ENCODE measurements at places on chromosomes 16 and 17.

GRCh38 chr16:84137769-84138357 is 7.1 kb downstream of the HSDL1 start:
- no peak for DNase-seq

- DNase-seq = no peak
These were observed 32.1 kb downstream of the CDK5RAP3 start for GRCh38 chr17:48002916-48003416.

DNA sequence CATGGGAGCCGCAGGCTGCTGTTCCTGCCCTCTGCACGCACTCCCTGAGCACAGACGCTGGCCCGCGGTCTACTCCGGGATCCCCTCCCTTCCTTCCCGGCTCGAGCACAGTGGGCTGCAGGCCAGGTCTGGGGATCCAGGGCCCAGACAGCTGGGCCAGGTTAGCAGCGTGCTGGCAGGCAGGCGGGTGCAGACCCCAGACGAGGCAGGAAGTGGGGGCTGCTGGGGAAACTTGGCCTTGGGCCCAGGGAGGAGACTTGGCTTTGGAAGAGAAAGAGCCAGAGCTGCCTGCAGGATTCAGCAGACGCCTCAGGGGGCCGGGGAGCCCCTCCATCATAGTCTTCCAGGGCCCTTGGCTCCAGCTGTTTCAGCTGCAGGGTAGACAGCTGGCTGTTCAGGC is 30.2 kb upstream of the ABCC3 start:
- DNase-seq = peak; percentile 44

GRCh38 chr17:8799570-8800212 is 526 bp upstream of the MFSD6L start:
- DNase-seq = no peak

- DNase-seq = no peak
These were observed 7.3 kb downstream of the BAHCC1 start for GRCh38 chr17:81402530-81402941.

DNA sequence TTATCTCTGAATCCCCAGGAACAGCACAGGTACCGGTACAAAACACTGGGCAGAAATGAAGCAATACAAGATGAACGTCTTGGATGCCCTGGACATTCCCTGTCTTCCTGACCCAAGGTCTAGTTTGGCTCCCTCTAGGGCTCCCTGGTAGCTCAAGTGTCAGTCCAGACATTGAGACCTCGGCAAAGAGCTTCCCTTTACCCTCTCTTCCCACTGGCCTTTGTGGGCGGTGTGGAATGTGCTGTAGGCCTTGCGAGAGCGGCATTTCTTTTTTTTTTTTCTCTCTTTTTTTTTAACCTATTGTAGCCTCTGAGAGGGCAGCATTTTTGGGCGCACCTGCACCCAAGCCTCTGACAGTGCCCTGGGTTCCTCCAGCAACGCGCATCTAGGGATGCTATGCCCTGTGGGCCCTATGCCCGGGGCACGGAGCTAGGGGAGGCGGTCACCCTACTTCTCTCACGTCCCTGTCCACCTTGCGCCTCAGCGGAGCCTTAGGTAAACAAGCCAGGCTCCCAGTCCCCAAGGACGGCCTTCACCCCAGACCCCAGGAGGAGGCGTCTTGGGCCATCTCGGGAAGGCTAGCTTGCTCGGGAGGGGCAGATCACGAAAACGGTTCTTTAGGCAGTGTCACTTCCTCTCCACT is 1.2 kb upstream of the NFATC3 start:
- DNase-seq = no peak

GRCh38 chr17:200586-200985 is 19.1 kb upstream of the DOC2B start:
- DNase-seq = no peak

- peak; percentile 40 for DNase-seq
These were observed 491 bp downstream of the TRAP1 start for GRCh38 chr16:3716831-3717234.

DNA sequence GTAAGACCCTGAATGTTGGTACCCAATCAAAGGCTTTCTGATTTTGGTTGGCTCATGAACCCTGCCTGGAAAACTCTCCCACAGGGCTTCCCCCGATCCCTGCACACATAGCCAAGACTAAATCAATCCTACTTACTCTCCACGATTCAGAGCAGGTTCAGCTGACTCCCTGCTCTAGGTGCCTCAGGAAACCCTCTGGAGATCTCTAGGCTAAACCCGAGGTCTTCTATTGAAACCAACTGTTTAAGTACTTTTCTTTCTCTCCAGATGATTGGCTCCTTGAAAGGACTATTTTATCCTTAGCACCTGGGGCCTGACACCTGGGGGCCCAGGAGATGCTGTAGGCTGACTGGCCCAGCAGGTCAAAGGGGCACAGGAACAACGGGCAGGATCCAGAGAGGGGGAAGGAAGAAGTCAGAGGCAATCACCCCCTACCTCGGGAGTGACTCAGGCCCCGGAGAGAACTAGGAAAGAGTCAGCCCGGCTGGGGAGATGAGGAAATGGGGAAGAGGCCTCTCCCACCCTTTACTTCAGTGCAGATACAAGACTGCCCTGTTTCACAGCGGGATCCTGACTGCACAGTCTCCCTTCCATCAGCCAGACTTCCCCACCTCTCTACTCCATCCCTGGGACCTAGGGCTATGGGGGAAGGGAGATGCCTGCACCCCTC is 2.0 kb downstream of the TBC1D10B start:
- DNase-seq = no peak

GRCh38 chr16:3832668-3833067 is 47.8 kb downstream of the CREBBP start:
- no peak for DNase-seq

GRCh38 chr16:66300037-66300436 is 66.5 kb upstream of the CDH5 start:
- DNase-seq = no peak

- DNase-seq = no peak
These were observed 29.9 kb downstream of the NKD1 start for GRCh38 chr16:50578137-50578536.

DNA sequence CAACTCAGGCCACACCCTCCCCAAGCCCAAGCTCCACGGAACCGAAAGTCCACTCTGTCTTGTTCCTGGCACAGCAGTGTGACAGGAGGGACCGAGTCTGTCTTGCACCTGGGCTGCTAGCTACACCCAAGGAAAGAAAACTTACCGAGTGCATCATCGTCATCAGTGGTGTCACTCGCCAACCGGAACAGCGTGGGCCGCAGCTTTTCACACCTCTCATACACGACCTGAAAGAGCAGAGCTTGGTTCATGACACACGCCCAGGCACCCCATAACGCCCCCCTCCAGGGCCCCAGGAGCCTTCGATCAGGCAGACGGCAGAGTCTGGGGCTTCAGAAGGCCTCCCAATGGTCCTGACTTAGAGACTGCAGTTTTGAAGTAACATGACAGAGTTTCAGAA is 27.5 kb downstream of the GGA2 start:
- no peak for DNase-seq
